Neural crest cell (in vitro differentiated cells): ENCODE measurements at places on chromosomes 2 and 18.
A peak's percentile ranks its signal among the peaks of the same experiment; 100 is the strongest.

DNA sequence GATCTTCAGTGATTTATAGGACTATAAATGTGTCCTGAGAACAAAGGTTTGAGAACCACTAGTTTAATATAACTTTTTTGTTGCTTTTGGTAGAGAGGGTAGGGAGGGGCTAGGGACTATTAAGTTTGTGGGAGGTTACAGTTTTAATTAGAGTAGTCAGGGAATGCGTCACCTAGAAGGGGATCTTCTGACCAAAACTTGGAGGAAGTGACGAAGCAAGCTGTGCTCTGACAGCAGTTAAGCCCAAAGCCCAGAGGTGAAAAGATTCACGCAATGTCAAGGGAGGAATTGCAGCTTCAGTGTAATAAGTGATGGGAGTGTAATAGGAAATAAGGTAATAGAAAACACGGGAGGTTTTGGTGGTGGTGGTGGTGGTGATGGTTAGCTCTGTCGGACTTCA, 8.1 kb downstream of the TDRD15 start:
- H3K4me3 ChIP-seq: no peak overlapping the region
- DNase-seq: no peak
- no peak overlapping the region for H3K27ac ChIP-seq
- no peaks in the 10 kb centered on the region for H3K4me1 ChIP-seq
- peaks cover 2% of the 10 kb centered on the region for H3K27me3 ChIP-seq

GRCh38 chr2:20677301-20678085, 10.5 kb downstream of the GDF7 start:
- peaks cover 3% of the 10 kb centered on the region for H3K4me1 ChIP-seq
- H3K27me3 ChIP-seq: peaks cover 42% of the 10 kb centered on the region
- peak overlapping the region; percentile 57 for H3K27ac ChIP-seq
- H3K4me3 ChIP-seq: no peak overlapping the region
- peaks cover 7% of the 10 kb centered on the region for H3K36me3 ChIP-seq
- no peak for DNase-seq

- no peak overlapping the region for H3K4me3 ChIP-seq
- H3K27me3 ChIP-seq: peaks cover 3% of the 10 kb centered on the region
- H3K36me3 ChIP-seq: peaks cover 2% of the 10 kb centered on the region
- no peak for DNase-seq
- H3K27ac ChIP-seq: peak overlapping the region; percentile 50
Measured at GRCh38 chr2:231918501-231919330, 7.5 kb downstream of the NPPC start.

- no peak for DNase-seq
- H3K27ac ChIP-seq: peak overlapping the region; percentile 7
- no peaks in the 10 kb centered on the region for H3K27me3 ChIP-seq
- H3K4me3 ChIP-seq: no peak overlapping the region
- H3K36me3 ChIP-seq: no peaks in the 10 kb centered on the region
Measured at GRCh38 chr2:41598161-41598894, 449.5 kb upstream of the PKDCC start.

GRCh38 chr2:143934626-143935481, 585.1 kb downstream of the ZEB2 start:
- DNase-seq: no peak
- no peak overlapping the region for H3K27ac ChIP-seq

DNA sequence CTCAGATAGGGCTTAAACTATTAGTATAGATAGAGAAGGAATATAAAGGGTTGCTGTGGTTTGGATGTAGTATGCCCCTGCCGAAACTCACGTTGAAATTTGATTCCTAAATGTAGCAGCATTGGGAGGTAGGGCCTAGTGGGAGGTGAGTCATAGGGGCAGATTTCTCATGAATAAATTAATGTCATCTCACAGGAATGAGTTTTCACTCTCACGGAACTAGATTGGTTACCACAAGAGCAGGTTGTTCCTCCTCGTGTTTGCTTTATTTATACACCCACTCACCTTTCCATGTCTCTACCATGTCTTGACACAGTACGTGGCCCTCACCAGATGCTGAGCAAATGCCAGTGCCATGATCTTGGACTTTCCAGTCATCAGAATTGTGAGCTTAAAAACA, 218.2 kb downstream of the RBM43 start:
- H3K27ac ChIP-seq: no peak overlapping the region
- no peak for DNase-seq
- H3K27me3 ChIP-seq: no peaks in the 10 kb centered on the region
- peaks cover 2% of the 10 kb centered on the region for H3K36me3 ChIP-seq
- H3K4me3 ChIP-seq: no peak overlapping the region

DNA sequence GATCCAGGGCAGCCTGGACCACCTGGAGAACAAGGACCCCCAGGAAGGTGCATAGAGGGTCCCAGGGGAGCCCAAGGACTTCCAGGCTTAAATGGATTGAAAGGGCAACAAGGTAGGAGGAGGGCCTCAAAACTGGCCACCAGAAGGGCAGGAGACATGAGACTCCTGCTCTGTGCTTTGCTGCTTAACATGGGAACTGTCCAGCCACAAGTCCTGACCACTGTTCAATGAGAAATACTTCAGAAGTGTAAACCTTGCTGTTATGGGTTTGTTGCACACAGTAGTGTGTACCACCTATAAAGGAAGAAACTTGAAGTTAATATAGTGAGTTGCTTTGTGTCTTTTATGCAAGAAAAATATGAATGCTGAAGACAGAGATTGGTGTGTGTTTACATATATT, 44.2 kb upstream of the MFF start:
- no peak overlapping the region for H3K4me3 ChIP-seq
- H3K27me3 ChIP-seq: no peaks in the 10 kb centered on the region
- no peaks in the 10 kb centered on the region for H3K4me1 ChIP-seq
- DNase-seq: no peak
- H3K36me3 ChIP-seq: no peaks in the 10 kb centered on the region

GRCh38 chr18:10499230-10499629, 26.6 kb upstream of the NAPG start:
- no peaks in the 10 kb centered on the region for H3K36me3 ChIP-seq
- no peaks in the 10 kb centered on the region for H3K27me3 ChIP-seq
- no peak overlapping the region for H3K4me3 ChIP-seq
- no peak overlapping the region for H3K27ac ChIP-seq
- H3K4me1 ChIP-seq: no peaks in the 10 kb centered on the region

GRCh38 chr2:217105733-217106649, 246.1 kb upstream of the TNP1 start:
- peaks cover 8% of the 10 kb centered on the region for H3K4me1 ChIP-seq
- no peaks in the 10 kb centered on the region for H3K36me3 ChIP-seq
- no peak overlapping the region for H3K27ac ChIP-seq
- H3K27me3 ChIP-seq: no peaks in the 10 kb centered on the region
- no peak overlapping the region for H3K4me3 ChIP-seq

DNA sequence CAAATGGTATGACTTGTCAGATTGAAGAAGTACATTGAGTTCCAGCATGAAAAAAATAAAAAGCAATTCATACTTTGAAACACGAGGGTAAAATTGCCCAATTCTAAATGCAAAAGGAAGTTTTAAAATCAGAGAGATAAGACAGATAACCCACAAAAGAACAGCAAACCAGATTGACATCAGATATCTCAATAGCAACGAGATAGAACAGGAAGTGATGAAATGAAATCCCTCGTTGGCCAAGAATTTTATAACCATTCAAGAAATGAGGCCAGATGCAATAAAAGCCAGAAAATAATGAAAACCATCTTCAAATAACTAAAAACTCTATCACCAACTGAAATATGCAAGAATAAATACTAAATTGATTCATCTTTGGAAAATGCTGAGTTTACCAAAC, 172.8 kb downstream of the CD226 start:
- H3K36me3 ChIP-seq: no peaks in the 10 kb centered on the region
- H3K27ac ChIP-seq: no peak overlapping the region
- H3K4me1 ChIP-seq: peaks cover 4% of the 10 kb centered on the region
- no peak overlapping the region for H3K4me3 ChIP-seq

- H3K4me1 ChIP-seq: peaks cover 17% of the 10 kb centered on the region
- no peak overlapping the region for H3K27ac ChIP-seq
- peak; percentile 18 for DNase-seq
- peaks cover 28% of the 10 kb centered on the region for H3K27me3 ChIP-seq
- H3K4me3 ChIP-seq: no peak overlapping the region
Measured at GRCh38 chr2:177799531-177799930, 273.0 kb downstream of the PDE11A start.

DNA sequence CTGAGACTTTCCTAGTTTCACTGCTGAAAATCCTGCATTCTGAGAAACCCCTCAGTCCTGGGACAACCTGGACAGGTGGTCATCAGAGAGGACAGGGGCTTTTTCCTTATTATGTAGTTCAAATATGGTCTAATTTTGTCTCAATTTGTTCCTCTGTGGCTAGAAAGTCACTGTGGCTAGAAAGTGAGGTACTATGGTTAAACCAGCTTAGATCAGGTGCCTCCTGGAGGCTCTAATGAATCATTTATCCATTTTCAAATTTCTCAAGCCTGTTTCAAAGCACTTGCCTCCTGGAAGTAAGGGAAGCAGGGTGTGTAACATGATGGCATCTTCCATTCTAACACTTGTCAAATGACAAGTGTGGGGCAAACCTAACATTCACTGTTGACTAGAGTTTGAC, 326.8 kb downstream of the PIK3C3 start:
- no peak overlapping the region for H3K4me3 ChIP-seq
- no peaks in the 10 kb centered on the region for H3K36me3 ChIP-seq
- H3K27ac ChIP-seq: no peak overlapping the region
- H3K27me3 ChIP-seq: no peaks in the 10 kb centered on the region
- peaks cover 8% of the 10 kb centered on the region for H3K4me1 ChIP-seq
- DNase-seq: no peak

GRCh38 chr2:88841224-88841929, 149.9 kb downstream of the RPIA start:
- H3K36me3 ChIP-seq: peaks cover 3% of the 10 kb centered on the region
- DNase-seq: no peak
- no peaks in the 10 kb centered on the region for H3K4me1 ChIP-seq
- no peak overlapping the region for H3K27ac ChIP-seq

DNA sequence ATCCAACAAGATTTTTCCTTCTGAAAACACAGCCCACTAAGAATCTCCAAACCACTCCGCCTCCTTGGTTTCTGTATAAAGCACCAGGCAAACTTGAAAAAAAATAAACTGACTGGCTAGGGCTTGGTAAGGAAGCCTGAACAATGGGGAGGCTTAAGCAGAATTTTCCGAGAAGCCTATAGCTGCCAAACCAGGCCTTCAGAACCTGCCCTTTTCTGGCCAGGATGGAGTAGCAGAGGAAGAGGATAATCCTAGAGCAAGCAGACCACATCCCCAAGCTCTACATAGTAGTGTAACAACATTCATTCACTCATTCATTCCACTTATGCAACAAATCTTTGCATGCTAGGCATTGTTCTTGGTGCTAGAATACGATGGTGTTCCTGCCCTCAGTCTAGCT, 529.6 kb upstream of the ZEB2 start:
- H3K4me3 ChIP-seq: no peak overlapping the region
- no peaks in the 10 kb centered on the region for H3K36me3 ChIP-seq
- DNase-seq: no peak
- peak overlapping the region; percentile 76 for H3K27ac ChIP-seq
- H3K27me3 ChIP-seq: no peaks in the 10 kb centered on the region
- H3K4me1 ChIP-seq: no peaks in the 10 kb centered on the region

GRCh38 chr2:30257266-30258214, 26.2 kb downstream of the LBH start:
- H3K4me3 ChIP-seq: no peak overlapping the region
- H3K36me3 ChIP-seq: peaks cover 2% of the 10 kb centered on the region
- no peak for DNase-seq
- peak overlapping the region; percentile 52 for H3K27ac ChIP-seq

DNA sequence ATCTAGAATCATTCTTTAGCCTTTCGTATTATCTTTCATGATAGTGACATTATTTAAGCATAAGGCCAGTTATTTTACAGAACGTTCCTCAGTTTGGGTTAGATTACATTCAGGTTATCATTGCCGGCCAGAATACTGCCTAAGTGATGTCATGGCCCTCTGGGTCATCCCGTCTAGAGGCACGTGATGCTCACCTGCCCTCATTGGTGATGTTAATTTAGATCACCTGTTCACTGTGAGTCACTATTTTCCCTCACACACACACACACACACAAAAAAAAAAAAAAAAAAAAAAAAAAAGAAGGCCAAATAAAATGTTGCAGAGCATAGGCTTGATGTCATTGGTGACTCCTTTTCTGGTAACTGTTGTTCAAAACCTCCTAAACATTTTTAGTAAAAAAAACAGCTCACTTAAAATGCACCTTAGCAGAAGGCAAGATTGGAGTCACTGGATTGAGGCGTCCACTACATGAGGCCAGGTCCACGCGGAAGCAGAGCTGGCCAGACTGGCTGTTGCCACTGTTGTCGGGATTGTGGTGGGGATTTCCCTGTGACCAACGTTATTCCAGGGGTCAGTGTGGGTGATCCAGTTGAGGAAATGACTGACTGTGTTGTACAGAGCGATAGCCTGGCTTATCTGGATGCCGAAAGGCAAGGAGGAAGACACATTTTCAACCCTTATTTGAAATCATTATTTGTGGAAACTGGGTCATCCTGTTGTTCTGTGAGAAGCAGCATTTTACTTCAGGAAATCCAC, 52.1 kb upstream of the CNGA3 start:
- H3K27ac ChIP-seq: peak overlapping the region; percentile 19
- no peaks in the 10 kb centered on the region for H3K27me3 ChIP-seq
- H3K4me3 ChIP-seq: no peak overlapping the region
- H3K4me1 ChIP-seq: peaks cover 15% of the 10 kb centered on the region
- H3K36me3 ChIP-seq: peaks cover 9% of the 10 kb centered on the region
- no peak for DNase-seq

GRCh38 chr2:168039881-168040280, 207.5 kb downstream of the STK39 start:
- H3K27ac ChIP-seq: peak overlapping the region; percentile 39
- H3K4me1 ChIP-seq: peaks cover 6% of the 10 kb centered on the region
- H3K36me3 ChIP-seq: peaks cover 10% of the 10 kb centered on the region
- H3K4me3 ChIP-seq: no peak overlapping the region

GRCh38 chr18:44093253-44093652, 587.4 kb upstream of the SETBP1 start:
- H3K27ac ChIP-seq: no peak overlapping the region
- no peak overlapping the region for H3K4me3 ChIP-seq
- no peaks in the 10 kb centered on the region for H3K36me3 ChIP-seq
- no peak for DNase-seq
- no peaks in the 10 kb centered on the region for H3K27me3 ChIP-seq
- H3K4me1 ChIP-seq: no peaks in the 10 kb centered on the region

DNA sequence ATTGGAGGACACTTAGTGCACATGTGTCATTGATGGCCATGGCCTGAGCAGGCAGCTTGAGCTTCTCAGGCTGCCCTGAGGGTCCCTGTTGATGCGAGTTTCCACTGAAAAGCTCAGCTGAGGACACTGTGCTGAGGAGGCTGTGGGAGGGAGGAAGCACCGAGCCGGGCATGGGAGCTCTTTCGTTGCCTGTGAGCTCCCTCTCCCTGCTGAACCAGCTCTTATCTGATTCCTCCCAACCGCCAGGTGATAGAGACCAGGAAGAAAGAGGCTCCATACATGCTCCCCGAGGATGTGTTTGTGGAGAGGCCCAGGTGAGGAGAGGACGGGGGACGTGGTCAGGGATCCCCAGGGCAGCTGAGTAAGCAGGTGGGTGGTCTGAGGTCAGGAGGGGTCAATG, 27.3 kb downstream of the POMC start:
- H3K27ac ChIP-seq: no peak overlapping the region
- H3K4me3 ChIP-seq: no peak overlapping the region
- H3K4me1 ChIP-seq: no peaks in the 10 kb centered on the region

GRCh38 chr18:62766266-62766665, 50.9 kb downstream of the PHLPP1 start:
- no peak for DNase-seq
- no peak overlapping the region for H3K27ac ChIP-seq
- peaks cover 2% of the 10 kb centered on the region for H3K36me3 ChIP-seq
- H3K4me1 ChIP-seq: peaks cover 43% of the 10 kb centered on the region
- no peaks in the 10 kb centered on the region for H3K27me3 ChIP-seq

GRCh38 chr2:154247503-154247902, 375.8 kb downstream of the GALNT13 start:
- no peak for DNase-seq
- no peaks in the 10 kb centered on the region for H3K36me3 ChIP-seq
- no peaks in the 10 kb centered on the region for H3K27me3 ChIP-seq
